ENCODE measurements at places on chromosomes 2 and 18.

DNA sequence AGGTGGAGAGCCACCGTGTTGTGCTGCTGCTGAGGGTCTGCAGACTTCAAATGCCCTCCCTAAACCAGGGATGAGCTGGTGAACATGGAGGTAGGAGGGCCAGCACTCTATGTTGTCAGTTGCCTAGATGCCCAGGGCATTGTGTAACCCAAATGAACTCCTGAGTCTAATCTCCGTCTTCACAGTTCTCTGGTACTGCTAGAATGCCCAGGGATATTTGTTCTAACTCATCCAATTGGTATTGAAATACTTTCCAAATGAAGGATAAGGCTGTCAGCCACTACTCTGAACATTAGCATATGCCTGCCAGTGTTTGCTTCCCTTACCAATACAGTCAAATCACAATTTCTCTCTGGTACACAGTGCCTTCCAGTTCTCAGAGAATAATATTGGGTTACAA lies 492.6 kb downstream of the SLC4A3 start:
- no peak for DNase-seq

DNA sequence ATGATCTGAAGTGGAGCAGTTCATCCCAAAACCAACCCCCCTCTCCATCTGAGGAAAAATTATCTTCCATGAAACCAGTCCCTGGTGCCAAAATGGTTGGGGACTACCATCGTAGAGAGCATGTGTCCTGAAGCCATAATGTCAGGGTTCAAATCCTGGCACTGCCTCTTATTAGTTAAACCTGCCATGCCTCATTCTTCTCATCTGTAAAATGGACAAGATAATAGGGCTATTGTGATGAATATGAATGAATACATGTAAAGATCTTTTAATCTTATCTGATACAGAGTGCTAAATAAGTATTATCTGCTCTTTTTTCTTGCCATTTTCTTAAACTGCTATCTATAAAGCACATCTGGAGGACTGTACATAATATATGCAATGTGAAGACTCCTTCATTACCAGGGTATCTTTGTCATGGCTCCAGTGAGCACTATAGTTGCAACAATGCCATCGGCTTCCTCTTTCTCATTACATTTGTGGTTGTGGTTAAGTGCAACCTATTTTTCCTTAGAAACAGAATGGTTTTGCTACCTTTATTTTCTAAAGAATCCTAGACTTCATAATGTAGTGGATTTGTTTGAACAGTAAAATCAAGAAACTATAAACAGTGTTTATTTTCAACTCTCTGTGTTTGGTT lies 27.0 kb downstream of the MFSD6 start:
- no peak for DNase-seq

DNA sequence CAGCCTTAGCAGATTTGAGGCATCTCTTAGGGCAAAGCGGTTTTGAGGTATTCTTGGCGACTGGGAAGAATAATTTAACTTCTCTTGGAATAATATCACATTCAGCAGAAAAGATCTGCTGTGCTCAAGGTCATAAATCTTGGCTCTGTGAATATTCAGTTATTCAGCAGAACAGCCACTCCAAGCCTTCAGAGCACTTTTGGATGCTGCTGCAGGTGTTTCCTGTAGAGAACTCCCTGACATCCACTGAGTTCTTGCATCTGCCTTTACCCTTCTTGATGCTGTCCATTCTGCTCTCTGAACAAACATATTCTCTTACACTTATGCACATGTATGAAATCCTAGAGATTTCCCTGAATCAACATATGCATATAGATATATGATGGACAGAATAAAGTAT lies 390.3 kb downstream of the NRXN1 start:
- no peak for DNase-seq

DNA sequence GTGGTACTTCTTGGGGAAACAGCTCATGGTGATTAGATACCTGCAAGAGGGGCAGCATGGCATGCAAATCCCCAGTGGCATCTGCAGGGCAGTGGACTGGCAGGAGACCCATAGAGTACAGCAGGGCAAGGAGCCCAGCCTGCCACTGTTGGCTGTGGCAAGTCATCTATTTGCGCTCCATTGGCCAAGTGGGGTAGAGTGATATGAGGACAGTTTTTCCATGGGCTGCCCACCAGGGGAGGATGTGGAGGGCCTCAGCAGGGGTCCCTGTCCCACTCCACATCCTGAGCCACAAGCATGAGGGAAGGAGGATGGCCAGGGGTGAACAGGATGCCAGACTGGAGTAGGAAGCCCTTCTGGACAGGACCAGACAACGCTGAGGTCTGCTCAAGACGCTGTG lies 50.9 kb upstream of the OTOF start:
- no peak for DNase-seq

DNA sequence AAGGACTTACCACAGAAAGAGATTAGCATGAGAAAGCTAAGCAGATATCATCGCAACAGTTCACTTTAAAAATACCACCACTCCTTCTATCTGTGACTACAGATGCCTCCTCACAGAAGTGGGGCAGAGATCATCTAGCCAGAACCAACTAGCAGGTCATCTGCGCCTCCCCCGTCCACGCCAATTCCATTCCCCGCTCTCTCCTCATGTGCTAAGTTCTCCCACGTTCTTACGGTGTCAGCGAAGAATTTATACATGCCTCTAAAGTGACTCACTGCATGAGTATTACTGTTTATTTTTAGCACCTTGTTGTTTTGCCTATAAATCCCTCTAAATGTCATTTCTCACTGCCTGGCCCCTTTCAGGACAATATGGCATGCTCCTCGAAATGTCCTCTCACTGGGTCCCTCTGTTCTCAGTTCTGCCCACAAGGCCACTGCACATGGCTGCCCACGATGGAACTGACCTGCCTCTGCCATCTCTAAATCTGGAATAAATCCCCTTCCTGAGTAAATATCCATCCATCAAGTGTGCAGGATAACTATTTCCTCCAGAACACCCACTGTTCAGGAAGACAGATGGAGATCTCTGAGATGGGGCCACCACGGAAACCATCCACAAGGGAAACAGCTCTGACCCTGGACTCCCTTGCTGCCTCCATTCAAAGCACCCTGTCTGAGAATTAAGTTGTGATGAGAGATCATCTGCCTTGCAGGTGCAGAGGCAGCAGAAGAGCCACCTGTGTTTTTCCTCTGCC lies 137.7 kb downstream of the IRS1 start:
- no peak for DNase-seq

- no peak for DNase-seq
Observed at GRCh38 chr2:51218047-51218446, 186.1 kb upstream of the NRXN1 start.

GRCh38 chr18:70015127-70015526 lies 67.5 kb upstream of the CD226 start:
- no peak for DNase-seq

GRCh38 chr2:22855761-22856184 lies 529.2 kb upstream of the KLHL29 start:
- DNase-seq, result no peak

GRCh38 chr2:235088496-235088921 lies 136.7 kb downstream of the SH3BP4 start:
- no peak for DNase-seq

GRCh38 chr2:115057473-115057872 lies 615.0 kb downstream of the DPP10 start:
- DNase-seq, result no peak

DNA sequence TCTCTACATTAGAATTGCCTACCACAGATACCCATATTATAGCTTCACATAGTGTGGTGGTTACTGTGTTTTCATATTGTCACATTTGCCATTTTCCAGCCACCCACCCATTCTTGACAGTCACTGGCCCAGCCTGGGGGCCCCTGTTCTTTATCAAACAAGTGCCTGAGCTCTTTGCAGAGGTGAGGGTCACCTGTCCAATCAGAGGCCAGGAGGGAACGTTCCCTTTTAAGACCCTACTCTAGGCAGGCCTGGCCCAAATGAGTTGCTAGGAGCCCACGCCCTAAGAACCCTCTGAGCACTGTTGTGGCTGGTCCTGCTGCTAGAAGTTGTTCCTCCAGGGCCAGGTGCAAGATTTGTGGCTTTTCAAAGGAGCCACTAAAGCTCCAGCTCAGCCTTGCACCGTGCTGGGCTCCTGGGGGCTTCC lies 5.2 kb downstream of the IL37 start:
- peak; percentile 5 for DNase-seq

DNA sequence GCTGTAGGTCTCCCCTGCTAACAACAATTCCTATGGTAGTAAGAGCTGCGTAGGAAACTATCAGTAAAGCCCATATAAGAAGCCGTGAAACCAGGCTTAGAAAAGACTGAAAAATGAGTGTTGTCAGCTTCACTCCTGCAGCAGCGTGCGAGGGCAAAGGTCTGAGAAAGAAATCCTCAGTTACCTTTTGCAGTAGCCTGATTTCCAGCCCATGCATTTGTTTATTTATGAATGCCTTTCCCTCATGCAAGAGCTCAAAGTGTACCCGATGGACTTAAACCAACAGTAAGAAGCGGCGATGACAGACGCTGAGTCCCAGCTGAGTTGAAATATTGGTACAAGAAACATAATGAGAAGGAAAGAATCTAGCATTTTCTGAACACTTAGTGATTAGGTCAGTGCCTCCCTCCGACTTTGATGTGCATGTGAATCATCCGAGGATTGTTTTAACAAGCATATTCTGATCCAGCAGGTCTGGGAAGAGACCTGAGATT lies 15.0 kb upstream of the POLI start:
- DNase-seq, result no peak

DNA sequence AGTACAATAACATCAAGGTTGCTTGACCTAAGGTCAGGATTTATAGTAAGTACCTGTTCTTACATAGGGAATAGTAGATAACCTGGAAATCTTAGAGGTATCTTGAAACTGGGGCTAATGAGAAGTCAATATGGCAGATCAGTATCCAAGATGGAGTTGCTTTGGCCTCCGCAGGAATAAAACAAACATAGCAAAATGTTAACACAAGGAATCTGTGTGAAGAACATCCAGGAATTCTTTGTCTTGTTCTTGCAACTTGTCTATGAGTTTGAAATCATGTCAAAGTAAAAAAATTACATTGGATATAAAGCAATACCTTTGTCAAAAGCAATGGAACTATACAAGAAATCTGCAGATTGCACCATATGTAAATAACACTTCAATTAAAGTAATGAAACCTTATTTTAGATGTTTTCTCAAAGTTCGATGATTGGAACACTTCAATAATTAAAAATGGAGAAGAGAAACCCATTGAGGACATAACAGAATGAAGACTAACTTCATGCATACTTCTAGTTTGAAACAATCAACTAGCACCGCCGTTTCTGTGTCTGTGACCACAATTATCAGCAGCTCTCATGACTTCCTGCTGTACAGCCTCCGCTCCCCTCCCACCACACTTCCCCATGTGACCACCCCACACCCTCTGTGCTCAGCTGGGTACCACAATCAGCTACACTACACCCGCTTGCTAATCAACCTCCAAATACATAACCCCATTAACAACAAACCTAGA lies 27.6 kb downstream of the C2orf76 start:
- no peak for DNase-seq

DNA sequence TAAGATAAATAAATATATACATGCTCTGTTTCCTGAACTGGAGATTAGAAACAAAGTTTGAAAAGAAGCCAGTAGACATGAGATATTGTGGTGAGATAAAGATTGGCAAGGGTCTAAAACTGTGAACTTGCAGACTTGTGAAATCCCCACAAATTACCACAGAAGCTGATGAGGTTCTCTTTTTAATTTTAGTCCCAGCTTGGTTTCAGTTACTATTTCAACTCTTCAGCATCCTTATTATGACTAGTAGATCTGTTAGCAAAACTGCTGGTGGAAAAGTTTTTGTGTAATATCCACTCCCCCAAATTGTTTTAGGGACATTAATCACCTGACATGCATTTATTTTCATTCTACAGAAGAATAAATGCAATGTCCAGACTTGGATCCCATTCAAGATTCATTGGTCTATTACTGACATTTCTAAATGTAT lies 20.8 kb downstream of the RASGRP3 start:
- DNase-seq, result no peak

DNA sequence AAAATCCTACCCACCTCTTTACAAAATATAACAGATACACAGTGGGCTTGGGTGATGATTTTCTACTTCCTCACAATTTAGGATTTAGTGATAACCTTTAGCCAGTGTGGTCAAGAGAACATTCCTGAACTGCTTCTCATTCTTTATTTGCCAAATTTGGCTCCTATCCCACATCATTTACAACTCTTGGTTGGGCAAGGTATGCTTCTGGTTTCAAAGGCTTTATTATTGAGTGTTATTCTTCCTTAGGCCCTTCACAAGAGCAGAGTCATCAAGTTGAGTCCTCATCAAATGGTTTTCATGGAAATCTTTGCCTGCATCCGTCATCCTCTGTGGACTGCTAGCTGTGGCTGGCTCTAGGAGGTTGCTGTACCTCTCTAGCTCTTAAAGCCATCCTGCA lies 472.0 kb upstream of the ETAA1 start:
- no peak for DNase-seq

DNA sequence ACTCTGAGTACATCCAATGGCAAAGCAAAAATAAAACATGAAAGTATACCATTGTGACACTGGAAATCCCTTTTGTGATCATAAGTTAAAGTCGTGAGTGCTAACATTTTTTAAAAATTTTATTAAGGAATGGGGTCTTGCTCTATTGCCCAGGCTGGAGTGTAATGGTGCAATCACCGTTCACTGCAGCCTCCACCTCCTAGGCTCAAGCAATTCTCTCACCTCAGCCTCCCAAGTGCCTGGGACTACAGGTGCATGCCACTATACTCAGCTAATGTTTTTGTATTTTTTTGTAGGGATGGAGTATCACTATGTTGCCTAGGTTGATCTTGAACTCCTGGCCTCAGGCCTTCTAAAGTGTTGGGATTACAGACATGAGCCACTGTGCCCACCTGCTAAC lies 14.3 kb upstream of the TNFAIP6 start:
- DNase-seq, result no peak

DNA sequence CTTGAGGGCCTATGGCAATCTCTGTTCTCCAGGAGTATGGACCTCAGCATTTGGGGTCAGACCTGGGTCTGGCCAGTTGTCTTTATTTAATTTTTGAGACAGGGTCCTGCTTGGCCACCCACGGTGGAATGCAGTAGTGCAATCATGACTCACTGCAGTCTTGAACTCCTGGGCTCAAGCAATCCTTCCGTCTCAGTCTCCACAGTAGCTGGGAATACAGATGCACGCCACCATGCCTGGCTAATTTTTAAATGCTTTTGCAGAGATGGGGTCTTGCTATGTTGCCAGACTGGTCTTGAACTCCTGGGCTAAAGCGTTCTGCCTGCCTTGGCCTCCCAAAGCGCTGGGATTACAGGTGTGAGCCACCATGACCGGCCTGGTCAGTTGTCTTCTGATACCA lies 46.4 kb upstream of the INHBB start:
- DNase-seq, result no peak

GRCh38 chr2:118014492-118014824 lies 588 bp upstream of the CCDC93 start:
- DNase-seq, result peak; percentile 55

DNA sequence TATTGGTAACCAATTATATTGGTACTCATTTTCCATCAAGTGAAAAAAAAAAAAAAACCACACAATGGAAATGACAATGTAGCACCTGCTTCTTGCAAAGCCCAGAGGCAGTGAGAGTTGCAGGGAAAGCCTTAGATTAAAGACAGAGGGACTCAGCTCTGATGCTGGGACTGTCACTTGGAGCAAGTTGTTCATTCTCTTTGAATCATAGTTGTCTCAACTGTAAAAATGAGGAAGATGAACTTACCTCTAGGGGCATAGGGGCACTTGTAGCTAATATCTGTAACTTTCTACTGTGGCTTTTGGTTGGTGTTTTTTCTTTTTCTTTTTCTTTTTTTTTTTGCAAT lies 81.4 kb upstream of the LPIN2 start:
- DNase-seq, result no peak
